ENCODE measurements at places on chromosomes 1 and 21.

DNA sequence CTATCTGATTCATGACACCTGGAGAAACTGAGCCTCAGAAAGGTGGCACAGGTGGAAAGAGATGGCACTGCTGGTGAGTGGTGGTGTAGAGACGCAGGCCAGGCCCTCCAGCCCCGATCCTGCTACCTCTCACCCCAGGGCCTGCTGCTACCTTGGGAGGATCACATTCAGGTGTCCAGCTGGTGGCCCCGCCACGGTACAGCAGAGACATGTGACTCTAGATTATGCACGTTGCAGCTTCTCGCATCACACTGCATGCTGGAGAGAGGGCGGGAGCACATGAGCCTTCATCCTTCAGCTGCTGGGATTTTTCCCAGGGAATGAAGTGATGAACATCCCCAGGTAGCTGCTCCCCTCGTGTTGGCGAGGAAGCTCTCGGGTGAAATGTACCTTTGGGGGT, 32.9 kb downstream of the KAZN start:
- DNase-seq = no peak

DNA sequence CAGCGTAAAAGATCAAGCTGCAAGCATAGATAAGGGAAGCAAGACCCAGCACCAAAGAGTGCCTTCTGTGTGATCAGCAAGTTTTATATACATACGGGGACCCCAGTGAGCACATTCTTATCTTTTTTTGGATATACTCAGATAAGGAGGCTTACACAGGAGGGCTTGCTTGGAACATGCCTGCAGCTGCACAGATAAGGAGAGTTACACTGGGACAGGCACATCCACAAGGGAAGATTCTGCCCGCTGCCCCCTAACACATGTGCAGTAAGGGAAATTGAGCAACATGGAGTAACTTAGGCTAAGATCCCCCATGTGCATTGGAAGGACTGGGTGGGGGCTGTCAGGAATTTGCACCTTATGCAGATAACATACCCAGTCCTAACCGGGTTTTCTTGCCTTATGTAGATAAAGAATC, 1334.8 kb downstream of the MRPL39 start:
- no peak for DNase-seq

- DNase-seq = no peak
These were observed 361.0 kb downstream of the ADGRL2 start for GRCh38 chr1:82161700-82162141.

GRCh38 chr1:41502912-41503311, 18.4 kb upstream of the EDN2 start:
- no peak for DNase-seq

DNA sequence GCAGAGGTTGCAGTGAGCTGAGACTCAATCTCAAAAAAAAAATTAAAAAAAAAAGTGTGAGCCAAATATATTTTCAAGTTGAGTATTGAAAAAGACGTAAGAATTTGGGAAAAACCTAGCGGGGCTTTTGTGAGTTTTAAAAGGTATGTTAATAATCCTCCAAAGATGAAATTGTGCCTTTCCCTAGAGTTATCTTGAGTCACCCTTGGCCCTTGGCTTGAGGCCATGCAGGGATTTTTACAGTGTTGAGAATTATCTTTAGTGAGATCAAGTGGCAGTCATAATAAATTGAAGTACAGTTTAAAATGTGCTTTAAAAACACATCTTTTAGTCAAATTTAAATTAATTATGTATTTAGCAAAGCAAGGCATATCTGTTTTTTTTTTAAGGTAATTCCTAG, 32.7 kb downstream of the PPP2R5A start:
- no peak for DNase-seq

DNA sequence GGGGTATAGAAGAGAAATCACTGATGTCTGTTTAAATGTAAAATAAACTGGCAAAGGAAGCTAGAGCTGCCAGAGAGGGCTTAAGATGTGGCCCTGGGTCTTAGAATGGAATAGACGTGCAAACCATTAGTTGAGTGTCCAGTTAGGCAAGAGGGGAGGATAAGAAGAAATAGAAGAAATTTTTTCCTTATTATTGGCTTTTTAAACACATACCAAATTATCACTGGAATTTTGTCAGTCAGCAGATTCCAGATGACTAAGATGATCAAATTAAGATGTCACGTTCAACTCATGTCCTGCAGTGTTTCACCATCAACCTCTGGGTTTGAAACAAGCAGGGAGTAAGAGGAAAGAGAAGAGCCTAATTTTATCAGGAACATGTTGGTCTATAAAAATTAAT, 71.6 kb upstream of the C1orf21 start:
- no peak for DNase-seq

- no peak for DNase-seq
These were observed 51.3 kb downstream of the RHOU start for GRCh38 chr1:228786361-228787129.

GRCh38 chr1:245143849-245144248, 10.9 kb upstream of the KIF26B start:
- no peak for DNase-seq

- no peak for DNase-seq
These were observed 162.4 kb upstream of the CACYBP start for GRCh38 chr1:174837386-174837785.

- DNase-seq = no peak
These were observed 30.1 kb downstream of the SORT1 start for GRCh38 chr1:109367626-109368025.

DNA sequence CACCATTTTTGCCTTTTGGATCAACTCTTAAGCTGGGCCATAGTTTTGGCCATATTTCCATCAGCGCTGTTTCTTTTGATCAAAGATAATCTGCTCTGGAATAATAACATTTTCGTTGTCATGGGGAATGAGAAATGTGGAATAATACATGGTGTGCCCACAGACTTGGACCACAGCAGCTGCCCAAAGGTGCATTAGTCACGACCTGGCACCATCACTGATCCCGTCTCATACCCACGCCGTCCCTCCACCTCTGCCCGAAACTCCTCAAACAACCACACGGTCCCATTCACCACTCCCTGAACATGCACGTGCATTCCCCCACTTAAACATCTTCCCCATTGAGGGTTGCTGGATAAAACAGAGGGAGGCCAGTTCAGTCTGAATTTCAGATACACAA, 76.9 kb downstream of the SLC66A1 start:
- DNase-seq = no peak

DNA sequence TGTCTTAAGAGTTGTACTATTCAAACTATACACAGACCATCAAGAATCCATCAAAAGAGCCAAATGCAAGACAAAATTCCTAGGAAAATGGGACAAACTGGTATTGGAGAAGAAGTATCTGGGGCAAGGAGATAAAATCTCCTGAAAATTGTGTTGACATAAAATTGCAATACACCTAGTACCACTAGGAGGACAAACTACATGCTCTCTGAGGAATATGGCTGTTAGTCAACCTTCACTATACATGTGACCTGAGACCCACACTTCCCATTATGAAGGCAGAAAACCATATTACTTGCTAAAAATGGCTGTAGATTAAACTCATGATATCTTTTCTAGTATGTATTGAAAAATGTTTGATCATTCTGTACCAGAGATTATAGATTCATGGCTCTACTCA, 30.0 kb downstream of the IRF2BP2 start:
- DNase-seq = no peak

- DNase-seq = no peak
These were observed 241.8 kb downstream of the TRABD2B start for GRCh38 chr1:47755101-47755990.

- no peak for DNase-seq
These were observed 6.3 kb downstream of the SLC2A7 start for GRCh38 chr1:9019896-9020295.

- no peak for DNase-seq
These were observed 64.2 kb downstream of the MEF2D start for GRCh38 chr1:156436141-156437036.

- DNase-seq = no peak
These were observed 85.2 kb downstream of the BEND5 start for GRCh38 chr1:48691429-48692001.

DNA sequence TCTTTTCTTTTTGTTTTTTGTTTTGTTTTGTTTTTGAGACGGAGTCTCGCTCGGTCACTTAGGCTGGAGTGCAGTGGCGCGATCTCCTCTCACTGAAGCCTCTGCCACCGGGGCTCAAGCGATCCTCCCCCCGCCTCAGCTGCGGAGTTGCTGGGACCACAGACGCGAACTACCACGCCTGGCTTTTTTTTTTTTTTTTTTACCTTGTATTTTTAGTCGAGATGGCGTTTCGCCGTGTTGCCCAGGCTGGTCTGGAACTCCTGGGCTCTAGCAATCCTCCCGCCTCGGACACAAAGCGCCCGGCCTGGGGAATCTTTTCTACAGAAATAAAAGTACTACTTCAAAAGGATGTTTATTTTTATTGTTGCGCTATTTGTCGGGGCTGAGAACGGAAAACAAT, 1.1 kb upstream of the SETDB1 start:
- no peak for DNase-seq

DNA sequence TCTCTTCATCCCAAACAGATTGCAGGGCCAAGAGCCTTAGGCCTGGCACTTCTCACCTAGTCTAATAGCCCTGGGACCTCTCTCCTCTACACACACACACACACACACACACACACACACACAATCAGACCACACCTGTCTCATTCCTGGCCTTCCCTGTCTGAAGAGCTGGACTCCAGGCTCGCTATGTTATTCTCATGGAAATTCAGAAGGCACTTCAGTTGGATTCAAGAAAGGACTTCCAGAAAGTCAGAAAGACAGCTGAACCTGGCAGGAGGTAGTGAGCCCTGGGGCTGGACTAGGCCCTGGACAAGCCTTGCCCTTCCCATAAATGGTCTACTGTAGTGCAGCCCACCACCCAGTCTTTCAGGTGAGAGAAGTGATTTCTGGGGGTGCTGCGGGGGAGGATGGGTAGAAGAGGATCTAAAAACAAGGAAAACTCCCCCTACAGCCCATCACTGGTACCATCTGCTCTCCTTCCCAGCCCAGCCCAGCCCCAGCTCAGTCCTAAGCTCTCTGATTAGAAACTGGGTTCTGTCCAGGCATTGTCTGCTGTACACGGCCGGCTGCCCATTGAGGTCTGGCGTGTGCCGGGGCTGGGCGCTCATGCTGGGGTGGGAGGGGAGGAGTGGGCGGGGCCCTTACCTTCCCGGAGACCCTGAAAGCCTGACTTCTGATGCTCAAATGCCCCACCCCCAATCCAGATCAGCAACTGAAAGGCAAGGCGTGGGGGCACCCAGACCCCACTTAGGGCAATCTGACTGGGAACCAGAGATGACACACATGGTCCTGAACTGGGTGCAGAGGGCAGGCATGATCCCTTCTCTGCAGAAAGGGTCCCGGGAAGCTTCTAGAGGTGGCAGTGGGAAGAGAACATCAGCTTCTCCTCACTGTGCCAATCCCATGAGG, 2.5 kb downstream of the KIF21B start:
- no peak for DNase-seq

DNA sequence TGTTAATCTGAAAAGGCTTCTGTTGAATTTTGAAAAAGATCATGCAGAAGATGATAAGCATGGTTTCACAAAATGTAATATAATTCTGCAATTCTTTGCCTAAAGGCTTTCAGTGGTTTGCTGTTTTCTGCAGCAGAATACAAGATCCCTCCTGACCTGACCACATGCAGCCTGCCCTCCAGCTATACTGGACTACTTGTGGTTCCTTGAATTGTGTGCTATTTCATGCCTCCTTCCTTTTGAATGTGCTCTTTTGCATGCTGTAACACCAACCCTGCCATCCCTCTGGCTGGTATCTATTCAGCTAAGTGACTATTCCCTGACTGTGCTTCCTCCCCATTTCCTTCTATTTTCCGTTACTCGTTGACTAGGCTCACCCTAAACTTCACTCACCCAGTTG, 55.5 kb downstream of the CACNA1E start:
- no peak for DNase-seq

- DNase-seq = no peak
These were observed 35.1 kb upstream of the DISC1 start for GRCh38 chr1:231591466-231591865.

DNA sequence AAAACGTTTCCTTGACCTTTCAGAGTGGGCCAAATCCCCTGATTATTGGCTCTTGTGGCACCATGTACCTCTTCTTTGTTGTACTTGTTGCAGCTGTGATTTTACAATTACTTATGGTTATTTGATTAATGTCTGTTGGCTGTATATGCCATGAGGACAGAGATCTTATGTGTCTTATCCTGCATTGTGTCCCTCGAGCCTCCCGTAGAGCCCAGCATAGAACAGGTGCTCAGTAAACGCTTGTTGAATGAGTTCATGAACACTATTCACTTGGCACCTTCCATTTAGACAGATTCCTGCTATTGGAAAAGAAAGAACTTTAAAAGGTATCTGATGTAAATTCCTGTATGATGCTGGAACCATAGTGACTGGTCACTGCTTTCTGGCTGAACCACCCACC, 48.4 kb downstream of the PGM1 start:
- no peak for DNase-seq

- no peak for DNase-seq
These were observed 2.1 kb downstream of the DAB1 start for GRCh38 chr1:57421806-57422205.

GRCh38 chr1:23122023-23122748, 46.5 kb downstream of the LUZP1 start:
- no peak for DNase-seq

GRCh38 chr21:31447505-31447904, 103.4 kb upstream of the TIAM1 start:
- DNase-seq = no peak

DNA sequence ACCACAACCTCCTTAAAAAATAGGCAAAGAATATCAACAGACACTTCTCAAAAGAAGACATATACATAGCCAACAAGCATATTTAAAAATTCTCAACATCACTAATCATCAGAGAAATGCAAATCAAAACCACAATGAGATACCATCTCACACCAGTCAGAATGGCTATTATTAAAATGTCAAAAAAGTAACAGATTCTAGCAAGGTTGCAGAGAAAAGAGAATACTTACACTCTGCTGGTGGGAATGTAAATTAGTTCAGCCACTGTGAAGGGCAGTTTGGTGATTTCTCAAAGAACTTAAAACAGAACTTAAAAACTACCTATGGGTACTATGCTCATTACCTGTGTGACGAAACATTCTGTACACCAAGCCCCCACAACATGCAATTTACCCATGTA, 20.7 kb downstream of the CD1B start:
- DNase-seq = no peak

DNA sequence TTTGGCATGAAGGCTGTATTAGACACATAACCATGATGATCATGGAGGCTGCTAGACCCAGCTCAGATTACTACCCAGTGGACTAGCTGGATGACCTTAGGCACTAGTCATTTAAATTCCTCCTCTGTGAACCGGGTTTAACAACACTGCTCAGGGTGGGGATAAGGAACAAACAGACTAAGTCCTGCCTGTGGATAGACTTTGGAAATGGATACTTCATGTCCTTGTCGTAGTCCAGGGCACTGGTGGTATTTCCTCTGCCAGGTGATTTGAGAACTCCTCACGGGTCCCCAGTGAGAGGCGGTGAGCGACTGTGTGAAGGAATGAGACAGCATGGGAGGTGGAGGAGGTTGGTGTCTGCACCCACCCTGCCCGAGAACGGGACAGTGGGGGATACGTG, 72.9 kb upstream of the SELENON start:
- DNase-seq = no peak

- no peak for DNase-seq
These were observed 27.3 kb upstream of the GOLT1A start for GRCh38 chr1:204241050-204241449.

GRCh38 chr1:57603696-57604095, 179.8 kb upstream of the DAB1 start:
- no peak for DNase-seq

GRCh38 chr1:200665861-200666260, 3.8 kb downstream of the DDX59 start:
- DNase-seq = no peak

Data from stimulated activated CD4-positive, alpha-beta T cell treated with anti-CD3 and anti-CD28 coated beads, TNF-alpha, amount 100 ng/mL, for 1 hour (primary cell).